NCI-H2081 treated with DMSO at 0.1 percent for 48 hours (cell line): ENCODE measurements at places on chromosomes 11 and 22.
A peak's percentile ranks its signal among the peaks of the same experiment; 100 is the strongest.

GRCh38 chr11:68113986-68114385 lies 7.2 kb downstream of the CHKA start:
- DNase-seq, result no peak

DNA sequence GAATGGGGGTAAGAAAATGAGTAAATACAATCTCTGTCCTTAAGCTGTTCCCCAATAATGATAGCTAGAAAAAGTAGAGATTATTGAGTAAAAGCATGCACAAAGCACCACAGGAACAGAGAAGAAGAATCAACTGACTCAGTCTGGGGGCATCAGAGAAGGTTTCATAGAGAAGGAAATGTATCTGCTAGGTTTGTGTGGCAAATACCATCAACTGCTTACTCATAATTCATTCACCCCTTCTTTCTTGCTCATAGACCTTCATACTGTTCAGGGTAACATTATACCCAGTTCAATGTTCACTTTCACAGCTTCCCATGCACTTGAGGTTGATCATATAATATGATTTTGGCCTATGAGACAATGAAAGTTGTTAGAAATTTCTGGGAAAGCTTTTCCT lies 85.2 kb upstream of the SCUBE2 start:
- DNase-seq, result no peak

GRCh38 chr11:70556884-70557741 lies 158.8 kb downstream of the CTTN start:
- DNase-seq, result no peak

- DNase-seq, result no peak
These were observed 27.4 kb downstream of the DRD2 start for GRCh38 chr11:113447621-113448315.

GRCh38 chr11:24295360-24295759 lies 201.5 kb upstream of the LUZP2 start:
- DNase-seq, result no peak

GRCh38 chr11:77725433-77725832 lies 87.8 kb upstream of the CLNS1A start:
- no peak for DNase-seq

GRCh38 chr11:5390210-5390609 lies 6.6 kb downstream of the OR51M1 start:
- DNase-seq, result no peak

- no peak for DNase-seq
These were observed 10.8 kb downstream of the TP53I11 start for GRCh38 chr11:44939673-44940395.

DNA sequence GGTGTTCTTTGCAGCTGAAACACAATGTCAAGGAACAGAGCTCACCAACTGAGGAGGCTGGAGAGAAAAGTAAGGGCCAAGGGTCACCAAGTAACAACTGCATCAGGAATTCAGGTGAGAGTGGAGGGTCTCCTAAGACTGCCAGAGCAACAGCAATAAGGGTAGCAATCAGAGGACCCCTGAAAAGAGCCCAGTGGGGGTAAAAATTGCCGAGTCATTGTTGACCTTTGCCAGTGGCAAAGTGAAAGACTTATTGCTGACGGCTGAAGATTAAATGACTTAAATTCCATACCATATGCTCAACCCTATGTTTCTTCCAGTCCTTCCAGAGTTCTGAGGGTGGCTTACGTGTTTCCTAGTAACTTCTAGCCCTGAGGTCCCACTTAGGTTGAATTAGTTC lies 51.9 kb upstream of the ARHGAP42 start:
- no peak for DNase-seq

GRCh38 chr11:58637371-58637770 lies 14.9 kb downstream of the CNTF start:
- DNase-seq, result no peak

DNA sequence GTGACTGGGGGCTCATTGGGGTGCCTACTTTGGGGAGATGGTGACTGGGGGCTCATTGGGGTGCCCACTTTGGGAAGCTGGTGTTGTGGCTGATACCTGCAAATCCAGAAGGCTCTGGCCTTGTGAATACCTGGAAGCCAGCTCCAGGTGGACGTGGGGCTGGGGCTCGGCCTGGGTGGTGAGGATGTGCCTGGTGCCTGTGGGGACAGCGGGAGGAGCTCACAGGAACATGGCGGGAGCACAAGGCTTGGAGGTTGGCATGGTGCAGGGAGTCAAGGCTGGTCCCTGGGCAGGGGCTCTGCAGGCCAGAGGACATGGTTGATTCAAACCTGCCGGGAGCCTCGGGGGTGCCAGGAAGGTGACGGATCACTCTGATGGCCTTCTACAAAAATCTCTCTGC lies 1165.7 kb downstream of the BRD1 start:
- DNase-seq, result no peak

DNA sequence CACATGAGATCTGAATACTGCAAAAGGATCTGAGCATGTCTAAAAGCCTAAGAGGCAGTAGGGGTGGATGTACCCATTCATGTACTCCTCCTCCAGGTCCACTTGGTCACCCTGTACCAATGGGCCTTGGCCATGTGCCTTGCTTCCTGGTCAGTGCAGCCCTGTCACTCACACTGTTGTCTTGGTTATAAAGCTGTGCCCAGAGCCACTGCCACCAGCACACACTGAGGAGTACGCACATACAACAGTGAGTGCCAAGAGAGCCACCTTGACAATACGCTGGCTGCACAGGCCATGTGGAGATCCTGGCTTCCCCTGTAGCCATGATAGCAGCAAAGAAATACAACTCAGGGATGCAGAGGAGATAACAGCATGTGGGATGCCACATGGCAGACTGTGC lies 96.4 kb upstream of the LDLRAD3 start:
- DNase-seq, result no peak

GRCh38 chr11:114280696-114281095 lies 15.5 kb upstream of the NNMT start:
- peak; percentile 61 for DNase-seq

GRCh38 chr11:14906578-14906977 lies 14.5 kb upstream of the CYP2R1 start:
- no peak for DNase-seq

DNA sequence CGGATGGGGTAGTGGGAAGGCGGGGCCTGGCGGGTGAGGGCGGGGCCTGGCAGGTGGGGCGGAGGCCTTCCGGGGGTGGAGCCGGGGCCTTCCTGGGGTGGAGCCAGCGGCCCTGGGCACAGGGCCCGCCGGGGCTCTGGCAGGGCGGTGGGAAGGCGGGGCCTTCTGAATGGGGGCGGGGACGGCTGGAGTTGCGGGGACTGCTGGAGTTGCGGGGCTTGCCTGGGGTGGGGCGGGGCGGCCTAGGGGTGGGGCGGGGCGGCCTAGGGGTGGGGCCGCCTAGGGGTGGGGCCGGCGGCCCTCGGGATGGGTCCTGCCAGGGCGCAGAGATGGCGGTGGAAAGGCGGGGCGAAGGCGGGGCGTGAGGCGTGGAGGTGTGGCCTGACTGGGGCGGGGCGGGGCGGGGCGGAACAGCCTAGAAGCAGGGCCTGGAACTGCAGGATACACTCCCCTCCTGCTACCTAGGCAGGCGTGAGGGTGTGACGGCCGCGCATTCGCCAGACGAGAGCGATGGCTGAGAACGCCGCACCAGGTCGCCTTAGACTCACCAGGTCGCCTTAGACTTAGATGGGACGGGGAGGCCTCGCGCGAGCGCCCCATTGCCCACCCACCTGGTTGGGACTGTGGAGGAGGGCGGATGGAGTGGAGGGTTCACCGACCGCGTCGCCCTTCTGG lies 19.3 kb downstream of the RRP7A start:
- DNase-seq, result no peak

DNA sequence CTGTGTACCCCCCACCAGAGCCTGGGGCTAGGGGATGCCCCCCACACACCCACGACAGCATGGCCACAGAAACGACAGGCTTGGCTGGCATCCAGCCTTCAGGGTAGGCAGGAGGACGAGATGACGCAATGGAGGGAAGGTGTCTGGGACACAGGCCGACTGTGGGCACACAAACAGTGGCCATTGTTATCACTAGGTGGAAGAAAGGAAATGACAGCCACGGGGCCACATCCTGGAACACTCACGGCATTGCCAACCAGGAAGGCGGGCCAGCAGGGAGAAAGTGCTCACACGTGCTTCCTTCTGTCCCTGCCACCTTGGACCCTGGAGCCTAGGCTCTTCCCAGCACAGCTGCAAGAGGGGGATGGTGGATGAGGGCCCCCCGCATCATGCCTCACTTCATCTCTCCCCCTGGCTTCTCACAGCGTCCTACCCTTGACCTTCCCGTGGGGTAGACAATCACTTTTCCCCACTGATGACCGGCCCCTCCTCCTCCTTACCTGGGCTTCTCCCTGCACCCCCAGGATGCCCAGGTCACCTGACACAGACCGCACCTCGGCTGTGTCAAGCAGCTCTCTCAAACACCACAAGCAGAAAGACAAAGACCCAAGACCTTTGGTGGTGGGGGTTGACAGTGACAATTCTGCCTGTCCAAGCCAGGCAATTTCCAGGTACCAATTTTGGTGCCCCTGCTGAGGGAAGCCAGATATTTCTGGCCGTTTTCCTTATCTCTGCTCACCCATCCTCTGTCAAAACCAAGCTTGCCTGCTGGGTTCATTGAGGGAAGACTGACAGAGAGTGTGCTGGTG lies 8.6 kb downstream of the PLA2G6 start:
- no peak for DNase-seq

GRCh38 chr11:129947474-129947873 lies 52.1 kb upstream of the NFRKB start:
- DNase-seq, result no peak

DNA sequence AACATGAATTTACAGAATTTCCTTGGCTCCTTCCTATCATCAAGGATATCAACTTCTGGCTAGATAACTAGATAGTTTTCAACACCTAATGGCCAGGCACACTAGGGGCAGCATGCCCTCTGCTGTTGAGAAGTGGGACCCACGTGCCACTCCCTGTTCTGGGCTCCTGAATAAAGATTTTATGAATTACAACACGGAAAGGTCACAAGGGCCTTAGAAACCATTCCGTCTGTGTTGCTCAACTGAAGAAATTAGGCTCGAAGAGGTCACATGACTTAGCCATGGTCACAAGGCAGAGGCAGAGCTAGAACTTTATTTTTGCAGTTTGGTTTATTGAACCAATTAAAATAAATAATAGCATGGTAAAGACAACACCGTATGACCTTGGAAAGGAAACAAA lies 36.0 kb downstream of the PRCP start:
- no peak for DNase-seq

GRCh38 chr11:38046571-38047135 lies 1448.6 kb upstream of the RAG2 start:
- no peak for DNase-seq

GRCh38 chr22:28019360-28019759 lies 100.3 kb upstream of the PITPNB start:
- DNase-seq, result no peak

- DNase-seq, result no peak
These were observed 1.4 kb downstream of the CRY2 start for GRCh38 chr11:45848654-45849081.

- DNase-seq, result no peak
These were observed 359.7 kb downstream of the FAM181B start for GRCh38 chr11:82373781-82374542.
